ENCODE measurements at places on chromosomes 7 and 10. TPM values are rescaled to one million over a fixed set of nuclear protein-coding genes. Genes with fewer than 3 reads are reported as not detected.

Gene EBLN1
- not detected for total RNA-seq

Gene WEE2
- total RNA-seq = not detected

Gene KCNH2
- 5.7 TPM for total RNA-seq

Gene HOXA4
- 1.9 TPM for total RNA-seq

Gene SLC26A3
- total RNA-seq = not detected

Gene TMEM270
- 0.17 TPM for total RNA-seq

Gene KAZALD1
- 3.0 TPM for total RNA-seq

Gene EN2
- total RNA-seq = 0.83 TPM

Gene LRRC17
- total RNA-seq = 0.09 TPM

Gene ALOX5
- 0.22 TPM for total RNA-seq

Gene COL13A1
- total RNA-seq = 0.31 TPM

Gene GGCT
- 64.8 TPM for total RNA-seq

Gene INMT
- total RNA-seq = 0.03 TPM

Gene NEUROD6
- total RNA-seq = not detected

Gene OPTN
- 57.2 TPM for total RNA-seq

Gene ASAH2
- total RNA-seq = 2.2 TPM

Gene TYW1B
- 2.8 TPM for total RNA-seq

Gene KLF14
- 0.06 TPM for total RNA-seq

Gene NRP1
- total RNA-seq = 59.9 TPM

Gene LRRC18
- total RNA-seq = not detected

Gene SPDYE2
- not detected for total RNA-seq

Data from A549 treated with AZD2906 at 1 μM for 4 hours (cell line).